ENCODE measurements at places on chromosomes 3 and 15.

GRCh38 chr15:31228980-31229826 lies 97.4 kb upstream of the KLF13 start:
- DNase-seq, result no peak

GRCh38 chr3:131883711-131884407 lies 151.0 kb downstream of the CPNE4 start:
- no peak for DNase-seq

GRCh38 chr15:70486451-70487386 lies 276.6 kb downstream of the UACA start:
- no peak for DNase-seq

DNA sequence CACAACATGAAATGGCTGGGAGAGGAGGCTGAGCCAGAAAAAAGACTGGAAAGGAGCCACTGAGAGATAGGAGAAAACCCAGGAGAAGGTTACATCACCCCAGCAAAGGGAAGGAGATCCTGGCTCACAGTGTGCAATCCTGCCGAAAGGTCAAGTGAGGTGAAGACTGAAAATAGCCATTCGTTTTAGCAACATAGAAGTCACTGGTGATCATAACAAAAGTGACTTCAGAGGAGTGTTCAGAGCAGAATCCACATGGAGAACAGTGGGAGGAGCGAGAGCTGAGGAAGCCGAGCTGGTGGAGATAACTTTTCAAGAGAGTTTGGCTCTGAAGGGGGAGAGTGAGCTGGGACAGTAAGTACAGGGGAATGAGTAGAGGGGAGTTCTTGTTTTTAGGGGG lies 5.4 kb upstream of the HEG1 start:
- DNase-seq, result no peak

GRCh38 chr3:66463730-66464511 lies 36.9 kb downstream of the LRIG1 start:
- no peak for DNase-seq

GRCh38 chr3:55162031-55162795 lies 234.4 kb upstream of the LRTM1 start:
- DNase-seq, result no peak

GRCh38 chr3:197533927-197534725 lies 21.6 kb downstream of the BDH1 start:
- DNase-seq, result no peak

GRCh38 chr3:78163379-78163778 lies 1123.5 kb downstream of the ROBO2 start:
- DNase-seq, result no peak

DNA sequence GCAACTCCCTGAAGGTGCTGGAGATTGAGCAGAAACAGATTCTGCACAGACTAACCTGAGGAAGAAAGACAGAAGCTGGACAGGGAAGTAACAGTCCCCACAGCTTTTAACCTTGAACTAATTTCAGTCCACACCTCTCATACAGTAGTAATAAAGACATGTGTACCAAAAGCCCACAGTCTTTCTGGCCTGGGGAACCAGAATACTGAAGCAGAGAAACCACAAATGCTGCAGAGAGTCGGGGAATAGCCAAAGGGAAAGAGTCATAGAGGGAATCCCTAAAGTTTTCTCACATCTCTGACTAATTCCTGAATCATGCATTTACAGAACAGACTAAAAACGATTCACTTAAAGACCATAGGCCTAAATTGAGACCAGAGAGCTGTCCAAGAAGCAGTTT lies 503.4 kb upstream of the NECTIN3 start:
- DNase-seq, result no peak

DNA sequence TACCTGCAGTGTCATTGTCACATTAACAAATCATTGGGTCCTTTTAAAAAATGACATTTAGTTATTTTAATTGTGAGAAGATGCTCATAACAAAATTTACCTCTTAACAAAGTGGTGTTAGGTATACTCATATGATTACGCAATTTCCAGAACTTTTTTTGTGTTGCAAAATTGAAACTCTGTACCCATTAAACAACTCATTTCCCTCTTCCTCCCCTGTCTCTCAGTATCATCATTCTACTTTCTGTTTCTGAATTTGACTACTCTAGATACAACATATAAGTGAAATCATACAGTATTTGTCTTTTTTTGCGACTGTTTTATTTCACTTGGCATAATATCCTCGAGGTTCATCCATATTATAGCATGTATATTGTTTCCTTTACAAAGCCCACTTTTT lies 58.7 kb upstream of the CHST2 start:
- no peak for DNase-seq

- no peak for DNase-seq
Observed at GRCh38 chr15:94196531-94196930, 34.8 kb upstream of the MCTP2 start.

GRCh38 chr3:142576792-142577191 lies 1.7 kb downstream of the ATR start:
- no peak for DNase-seq

DNA sequence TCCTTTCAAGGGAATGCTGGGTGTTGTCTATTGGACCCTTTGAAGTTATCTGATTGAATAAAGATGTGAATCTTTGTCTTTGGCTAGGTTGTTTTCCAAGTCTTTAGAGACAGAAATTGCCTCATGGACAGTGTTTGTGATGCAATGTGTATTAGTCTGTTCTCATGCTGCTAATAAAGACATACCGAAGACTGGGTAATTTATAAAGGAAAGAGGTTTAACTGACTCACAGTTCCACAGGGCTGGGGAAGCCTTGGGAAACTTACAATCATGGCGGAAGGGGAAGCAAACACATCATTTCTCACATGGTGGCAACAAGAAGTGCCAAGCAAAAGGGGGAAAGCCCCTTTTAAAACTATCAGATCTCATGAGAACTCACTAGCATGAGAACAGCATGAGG lies 88.8 kb upstream of the PLXND1 start:
- no peak for DNase-seq

DNA sequence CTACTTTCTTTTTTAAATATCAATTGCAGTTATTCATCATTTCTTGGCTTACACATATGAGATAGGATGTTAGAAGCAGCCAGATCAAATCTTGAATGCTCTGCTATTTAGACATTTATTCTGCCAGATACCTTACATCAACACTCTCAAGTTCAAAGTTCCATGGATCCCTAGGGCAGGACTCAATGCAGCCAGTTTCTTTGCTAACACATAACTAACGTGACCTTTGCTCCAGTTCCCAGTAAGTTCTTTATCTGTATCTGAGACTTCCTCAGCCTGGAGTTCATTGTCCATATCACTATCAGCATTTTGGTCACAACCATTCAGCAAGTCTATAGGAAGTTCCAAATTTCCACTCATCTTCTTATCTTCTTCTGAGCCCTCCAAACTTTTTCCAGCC lies 939.9 kb downstream of the VGLL3 start:
- DNase-seq, result no peak

- DNase-seq, result peak; percentile 35
Observed at GRCh38 chr3:138935863-138936740, 10.8 kb downstream of the FOXL2 start.

- DNase-seq, result no peak
Observed at GRCh38 chr15:94411285-94411684, 179.9 kb downstream of the MCTP2 start.

DNA sequence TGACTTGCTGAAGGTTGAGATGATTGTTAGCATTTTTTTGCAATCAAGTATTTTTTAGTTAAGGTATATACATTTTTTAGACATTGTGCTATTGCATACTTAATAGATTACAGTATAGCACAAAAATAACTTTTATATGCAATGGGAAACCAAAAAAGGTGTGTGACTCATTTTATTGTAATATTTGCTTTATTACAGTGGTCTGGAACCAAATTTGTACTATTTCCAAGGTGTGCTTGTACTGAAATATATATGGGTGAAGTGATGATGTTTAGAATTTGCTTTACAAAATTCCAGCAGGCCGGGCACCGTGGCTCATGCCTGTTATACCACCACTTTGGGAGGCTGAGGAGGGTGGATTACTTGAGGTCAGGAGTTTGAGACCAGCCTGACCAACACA lies 29.1 kb upstream of the TBC1D23 start:
- DNase-seq, result no peak

GRCh38 chr3:60080648-60081047 lies 1030.8 kb upstream of the CFAP20DC start:
- no peak for DNase-seq

- DNase-seq, result no peak
Observed at GRCh38 chr15:66797921-66798320, 95.9 kb downstream of the SMAD6 start.

DNA sequence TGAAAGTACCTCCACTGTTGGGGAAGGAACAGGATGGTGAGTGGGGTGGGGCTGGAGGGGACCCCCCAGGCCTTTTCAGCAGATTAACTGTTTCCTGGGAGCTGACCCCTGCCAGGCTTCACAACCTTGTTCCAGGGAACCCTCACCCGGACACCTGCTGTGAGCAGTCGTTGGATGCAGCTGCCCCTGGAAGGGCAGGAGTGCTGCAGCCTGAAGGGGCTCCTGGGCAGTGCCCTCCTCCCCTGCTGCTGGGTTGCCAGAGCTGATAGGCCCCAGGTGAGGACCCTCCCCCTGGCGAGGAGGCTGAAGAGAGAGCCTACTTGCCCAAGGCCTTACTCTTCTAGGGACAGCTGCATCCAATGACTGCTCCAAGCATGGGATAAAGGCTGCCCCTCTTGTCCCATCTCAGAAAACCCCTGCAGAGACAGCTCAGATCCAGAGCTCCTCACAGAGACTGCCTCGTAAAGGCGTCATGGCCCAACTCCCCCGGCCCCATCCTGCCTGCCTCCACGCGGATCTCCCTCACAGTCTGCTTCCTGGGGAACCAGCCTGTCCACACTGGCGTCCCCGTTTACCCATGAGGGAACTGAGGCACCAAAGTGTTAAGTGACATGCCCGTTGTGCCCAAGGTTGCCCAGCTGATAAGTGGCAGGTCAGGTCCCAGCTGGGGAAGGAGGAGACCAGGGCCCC lies 193.4 kb upstream of the LINGO1 start:
- no peak for DNase-seq

DNA sequence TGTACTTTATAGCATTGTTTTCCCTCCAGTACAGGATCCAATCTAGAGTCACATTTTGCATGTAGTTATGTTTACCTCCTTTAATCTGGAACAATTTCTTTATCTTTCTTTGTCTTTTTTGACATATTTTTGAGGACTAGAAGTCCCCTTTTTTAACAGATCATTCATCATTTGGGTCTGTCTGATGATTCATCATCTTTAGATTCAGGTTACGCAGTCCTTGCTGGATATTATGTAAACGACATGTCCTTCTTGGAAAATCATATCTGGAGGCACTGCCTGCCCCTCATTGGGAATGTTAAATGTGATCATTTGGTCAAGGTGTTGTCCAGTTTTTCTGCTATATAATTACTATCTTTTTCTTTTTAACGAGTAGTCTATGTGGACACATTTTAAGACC lies 18.3 kb downstream of the TGM4 start:
- DNase-seq, result no peak

DNA sequence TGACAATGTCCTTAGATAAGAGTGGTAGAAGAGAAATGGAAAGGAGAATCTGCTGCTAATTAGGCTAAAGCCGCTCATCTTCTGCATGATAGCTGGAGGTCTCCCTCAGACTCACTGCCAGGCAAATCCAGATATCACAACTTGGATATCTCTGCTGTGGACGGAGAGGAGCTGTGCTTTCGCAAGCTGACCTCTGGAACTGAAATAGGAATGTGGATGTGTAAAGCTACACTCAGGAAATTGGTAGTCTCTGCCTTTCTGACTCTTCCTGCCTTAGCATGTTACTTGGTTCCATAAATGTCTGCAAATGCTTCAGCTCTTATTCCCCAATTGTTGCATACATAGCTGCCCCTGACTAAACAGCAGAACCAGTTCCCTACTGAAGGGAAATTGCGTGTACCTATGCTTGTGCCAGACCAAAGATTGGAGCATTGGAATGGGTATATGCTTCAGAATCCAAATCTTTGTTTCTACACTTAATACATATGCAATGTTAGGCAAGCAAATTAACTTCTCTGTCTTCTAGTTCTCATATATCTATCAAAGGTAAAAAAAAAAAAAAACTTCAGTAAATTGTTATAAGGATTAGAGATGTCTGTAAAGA lies 74.7 kb upstream of the ROBO2 start:
- no peak for DNase-seq

- DNase-seq, result no peak
Observed at GRCh38 chr3:137347817-137348368, 390.1 kb downstream of the IL20RB start.

- DNase-seq, result no peak
Observed at GRCh38 chr15:91022832-91023129, 387 bp upstream of the VPS33B start.

GRCh38 chr15:97683831-97684230 lies 276.7 kb upstream of the ARRDC4 start:
- no peak for DNase-seq

GRCh38 chr3:65572175-65572777 lies 466.4 kb downstream of the MAGI1 start:
- no peak for DNase-seq

DNA sequence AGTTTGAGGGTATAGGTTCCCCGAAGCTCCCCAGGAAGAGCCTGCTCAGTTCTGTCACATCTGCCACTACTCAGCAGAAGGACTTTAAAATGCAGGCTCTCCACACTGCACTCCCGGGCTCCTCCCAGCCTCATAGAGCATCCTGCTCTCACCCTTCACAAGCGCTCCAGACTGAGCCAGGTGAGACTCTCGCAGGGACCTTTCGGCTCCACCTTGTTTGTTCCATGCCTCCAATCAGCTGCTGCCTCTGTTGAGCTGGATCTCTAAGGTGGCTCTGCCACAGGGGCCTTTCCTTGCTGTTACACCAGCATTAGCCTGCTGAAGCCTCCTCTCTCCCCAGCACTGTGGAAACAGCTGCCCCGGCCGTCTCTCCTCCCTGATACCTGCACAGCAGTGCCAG lies 56.1 kb downstream of the SLCO3A1 start:
- no peak for DNase-seq

GRCh38 chr3:5330152-5330810 lies 142.8 kb downstream of the EDEM1 start:
- no peak for DNase-seq

DNA sequence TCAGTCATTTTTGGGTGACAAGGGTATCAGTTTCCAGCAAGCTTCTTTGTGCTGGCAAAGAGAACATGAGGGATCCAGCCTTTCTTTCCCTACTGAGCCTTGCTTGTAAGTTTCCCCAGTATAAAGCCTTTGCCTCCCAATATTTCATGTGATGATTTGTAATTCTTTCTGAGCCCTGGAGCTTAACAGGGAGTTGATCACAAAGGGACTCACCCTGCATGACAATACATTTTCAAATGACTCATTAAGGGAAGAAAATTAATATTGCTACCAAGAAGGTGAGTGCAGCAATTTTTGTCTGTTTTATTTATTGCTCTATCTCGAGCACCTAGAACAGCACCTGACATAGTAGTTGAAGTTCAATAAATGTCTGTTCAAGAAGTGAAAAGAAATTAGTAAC lies 27.7 kb downstream of the OXSM start:
- no peak for DNase-seq

- DNase-seq, result no peak
Observed at GRCh38 chr3:53120336-53120735, 9.9 kb downstream of the RFT1 start.

- peak; percentile 80 for DNase-seq
Observed at GRCh38 chr15:75801859-75802593, 41.2 kb upstream of the UBE2Q2 start.

Data from thymus (tissue), 14 donors.